ENCODE measurements at places on chromosomes 13 and 19.

- DNase-seq, result no peak
Measured at GRCh38 chr13:34250151-34250670, 432.3 kb downstream of the RFC3 start.

- no peak for DNase-seq
Measured at GRCh38 chr19:12872941-12873890, 8.0 kb downstream of the DNASE2 start.

GRCh38 chr13:80237646-80238045, 103.3 kb downstream of the SPRY2 start:
- DNase-seq, result no peak

GRCh38 chr19:45079911-45080370, 881 bp downstream of the GEMIN7 start:
- DNase-seq, result no peak

DNA sequence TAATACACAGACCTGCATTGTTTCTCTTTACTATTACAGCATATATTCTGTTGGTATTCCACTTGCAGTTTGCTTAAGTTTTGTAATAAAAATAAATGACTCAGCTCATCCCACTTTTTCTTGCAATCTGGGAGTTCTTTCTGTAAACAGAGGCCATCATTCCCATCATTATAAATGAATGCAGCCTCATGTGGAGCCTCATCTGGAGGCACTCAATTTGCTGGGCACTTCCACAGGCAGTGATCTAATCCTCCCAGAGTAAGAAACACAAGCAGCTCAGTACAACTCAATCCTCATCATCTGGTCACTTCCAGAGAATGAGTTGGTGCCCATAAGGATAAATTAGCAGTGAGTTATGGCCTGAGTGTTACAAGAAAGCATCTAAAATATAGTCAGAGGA, 2801.9 kb downstream of the PCDH9 start:
- DNase-seq, result no peak

GRCh38 chr19:6668691-6669090, 1.3 kb downstream of the TNFSF14 start:
- no peak for DNase-seq

GRCh38 chr19:18408053-18408476, 10.6 kb upstream of the LRRC25 start:
- no peak for DNase-seq

GRCh38 chr19:28927456-28927855, 285.5 kb downstream of the UQCRFS1 start:
- DNase-seq, result no peak

GRCh38 chr19:1244693-1245451, 3.3 kb downstream of the ATP5F1D start:
- DNase-seq, result no peak

GRCh38 chr19:13016628-13017305, 21.5 kb downstream of the NFIX start:
- DNase-seq, result no peak

DNA sequence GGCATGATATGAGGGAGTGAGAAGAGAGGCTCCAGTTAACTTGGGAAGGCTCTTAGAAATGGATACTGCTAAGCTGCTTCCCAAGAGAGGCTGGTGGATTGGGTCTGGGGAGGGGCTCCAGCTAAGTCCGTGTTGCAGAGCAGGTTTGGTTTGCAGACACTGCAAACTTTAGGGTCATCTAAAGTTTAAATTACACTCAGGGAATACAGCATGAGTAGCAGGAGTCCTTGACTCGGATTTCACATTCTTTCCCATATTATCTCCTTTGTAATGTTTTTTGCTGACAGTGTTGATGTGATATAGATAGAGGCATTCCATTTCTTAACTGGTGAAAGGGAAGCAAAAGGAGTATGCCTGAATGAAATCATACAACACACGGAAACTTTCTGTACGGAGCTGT, 31.9 kb downstream of the SGCG start:
- DNase-seq, result no peak

All from vagina (tissue), 2 donors.